ENCODE measurements at places on chromosomes 7 and 10. TPM values are rescaled to one million over a fixed set of nuclear protein-coding genes. Genes with fewer than 3 reads are reported as not detected.

TMEM120A gene
- total RNA-seq = 51.0 TPM

SLC16A9 gene
- not detected for total RNA-seq

MYL10 gene
- not detected for total RNA-seq

RRP12 gene
- total RNA-seq = 17.7 TPM

COBL gene
- under 0.01 TPM for total RNA-seq

GPR15LG gene
- not detected for total RNA-seq

DKK1 gene
- total RNA-seq = 40.0 TPM

PON1 gene
- not detected for total RNA-seq

SGCE gene
- 62.4 TPM for total RNA-seq

ZPBP gene
- not detected for total RNA-seq

TLX1 gene
- not detected for total RNA-seq

ERVW-1 gene
- total RNA-seq = not detected

MAP3K8 gene
- 4.7 TPM for total RNA-seq

RPEL1 gene
- not detected for total RNA-seq

UCN3 gene
- not detected for total RNA-seq

SH2D4B gene
- total RNA-seq = 0.22 TPM

SORBS1 gene
- 1.6 TPM for total RNA-seq

HOXA5 gene
- not detected for total RNA-seq

DMBT1 gene
- total RNA-seq = not detected

SEMA4G gene
- 0.79 TPM for total RNA-seq

CUTC gene
- total RNA-seq = 6.8 TPM

SPDYE16 gene
- total RNA-seq = under 0.01 TPM

SPDYE5 gene
- not detected for total RNA-seq

TMEM130 gene
- not detected for total RNA-seq

PLPP4 gene
- total RNA-seq = not detected

THSD7A gene
- under 0.01 TPM for total RNA-seq

WDFY4 gene
- not detected for total RNA-seq

FMC1 gene
- total RNA-seq = 12.6 TPM

CFAP69 gene
- 2.3 TPM for total RNA-seq

BLNK gene
- total RNA-seq = 25.5 TPM

FAM13C gene
- total RNA-seq = not detected

HOGA1 gene
- total RNA-seq = 0.98 TPM

ARMH3 gene
- total RNA-seq = 12.2 TPM

TAS2R5 gene
- total RNA-seq = 2.6 TPM

IFIT1 gene
- total RNA-seq = 1.5 TPM

AKR1C2 gene
- total RNA-seq = 0.65 TPM

CALHM2 gene
- 23.7 TPM for total RNA-seq

CCDC3 gene
- 0.11 TPM for total RNA-seq

EN2 gene
- not detected for total RNA-seq

VTI1A gene
- total RNA-seq = 35.0 TPM

HOXA4 gene
- 0.43 TPM for total RNA-seq

CARD11 gene
- total RNA-seq = 3.7 TPM

Data from placental epithelial cell (primary cell).